Ecto neural progenitor cell (in vitro differentiated cells): ENCODE measurements at places on chromosomes 1 and 21.
A peak's percentile ranks its signal among the peaks of the same experiment; 100 is the strongest.

- DNase-seq: peak; percentile 47
These were observed 579.7 kb downstream of the PLA2G4A start for GRCh38 chr1:187408212-187409004.

DNA sequence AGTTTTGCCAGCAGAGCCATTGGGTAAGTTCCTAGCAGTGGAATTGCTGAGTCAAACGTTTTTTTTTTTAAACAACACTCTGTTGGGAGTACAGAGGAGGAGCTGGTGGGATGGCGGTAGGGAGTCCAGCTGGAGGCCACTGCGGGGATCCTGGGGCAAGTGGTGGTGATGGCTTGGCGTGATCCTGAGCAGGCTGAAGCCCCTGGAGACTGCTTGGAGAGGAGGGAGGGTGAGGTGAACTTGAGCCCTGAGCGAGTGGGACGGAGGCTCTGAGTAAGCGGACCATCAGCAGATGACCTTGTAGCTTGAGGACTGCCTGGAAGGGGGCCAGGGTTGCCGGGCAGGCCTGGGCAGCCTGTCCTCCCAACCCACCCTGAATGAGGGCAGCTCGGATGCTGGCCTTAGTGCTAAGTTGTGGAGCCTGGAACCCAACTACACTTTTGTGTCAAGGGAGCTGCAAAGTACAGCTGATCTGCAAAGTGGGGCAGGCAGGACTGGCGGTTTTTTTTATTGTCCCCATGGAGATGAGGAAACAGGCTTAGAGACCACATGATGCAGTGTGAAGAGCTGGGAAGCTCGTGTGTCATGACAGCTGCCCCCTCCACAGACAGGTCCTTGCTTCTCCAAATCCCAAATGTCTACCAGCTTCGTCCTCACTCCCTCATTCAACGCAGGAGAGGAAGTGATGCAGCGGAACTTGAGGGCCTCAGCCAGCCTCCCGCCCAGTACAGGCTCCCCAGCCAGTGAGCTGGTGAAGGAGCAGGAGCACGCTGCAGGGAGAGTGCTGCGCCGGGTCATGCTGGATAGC lies 20.2 kb downstream of the MRPL37 start:
- no peak for DNase-seq

- no peak for DNase-seq
These were observed 16.0 kb upstream of the LSS start for GRCh38 chr21:46244602-46245001.

DNA sequence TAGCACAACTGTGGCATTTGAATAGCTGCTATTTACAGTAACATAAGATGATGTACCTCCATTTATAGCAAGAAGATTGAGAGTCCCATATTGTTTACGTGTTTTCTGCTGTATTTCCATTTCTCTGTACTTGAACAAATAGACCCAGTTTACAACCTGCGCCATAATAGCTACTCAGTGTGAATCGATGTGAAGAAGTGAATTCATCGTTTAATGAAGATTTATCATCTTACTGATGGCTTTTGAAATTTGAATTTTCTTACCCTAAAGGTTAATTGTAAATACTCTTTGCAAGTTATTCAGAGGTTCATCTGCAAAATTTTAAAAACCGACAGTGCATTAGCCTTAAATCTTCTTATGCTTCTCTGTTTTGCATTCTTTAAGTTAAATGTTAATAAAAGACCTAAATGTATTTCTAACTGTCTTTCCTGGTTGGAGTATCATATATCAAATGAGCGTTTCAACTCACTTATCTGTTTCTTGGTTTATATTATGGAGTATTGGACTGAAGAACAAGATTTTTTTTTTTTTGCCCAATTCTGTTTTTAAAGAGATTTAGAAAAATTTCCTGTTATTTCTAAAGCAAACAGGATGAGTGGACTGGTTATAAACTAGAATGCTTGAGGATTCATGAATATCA lies 2.2 kb downstream of the MACO1 start:
- no peak for DNase-seq

DNA sequence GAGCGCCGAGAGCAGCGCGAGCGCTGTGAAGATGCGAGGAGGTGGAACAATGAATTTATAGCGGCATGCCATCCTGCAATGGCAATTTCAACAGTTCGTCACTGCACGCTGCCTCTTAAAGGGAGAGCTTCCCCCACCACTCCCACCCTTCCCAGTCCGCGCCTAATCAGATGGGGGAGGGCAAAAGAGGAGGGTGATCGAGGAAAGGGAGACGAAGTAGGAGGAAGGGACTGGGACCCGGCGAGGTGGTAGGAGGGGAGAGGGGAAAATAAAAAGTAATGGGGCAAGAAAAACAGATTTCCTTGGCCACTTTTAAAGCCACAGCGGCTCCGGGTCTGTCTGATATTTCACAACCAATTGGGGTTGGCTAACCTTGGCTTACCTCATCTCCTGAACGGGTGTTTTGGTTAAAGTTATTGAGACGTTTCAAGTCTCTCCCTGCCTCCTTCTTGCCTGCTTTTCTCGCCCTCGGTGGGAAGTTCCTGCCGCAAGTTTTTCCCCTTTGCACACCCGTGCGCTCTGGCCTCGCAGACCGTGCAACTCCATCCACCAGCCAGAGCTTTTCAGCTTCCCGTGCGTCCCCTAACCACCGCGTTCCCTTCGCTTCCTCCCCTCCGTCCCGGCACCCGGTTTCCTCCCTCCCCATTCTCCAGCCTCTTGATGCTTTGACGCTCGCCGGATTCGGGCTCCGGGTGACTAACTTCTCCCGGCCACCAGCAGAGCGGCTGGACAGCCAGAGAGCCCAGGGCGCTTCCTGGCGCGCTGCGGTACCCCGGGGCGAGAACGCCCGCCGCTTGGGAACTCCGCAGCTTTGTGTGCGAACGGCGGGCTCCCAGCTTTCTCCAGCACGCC lies at the start of gene ADAMTS5:
Gene ADAMTS5, minus strand, starts transcription at position 27 of the 852 bp plus-strand sequence. CDS start 697 bp downstream, outside the sequence.
- peak; percentile 69 for DNase-seq

- DNase-seq: no peak
These were observed 87.1 kb downstream of the GPR88 start for GRCh38 chr1:100624886-100625610.

DNA sequence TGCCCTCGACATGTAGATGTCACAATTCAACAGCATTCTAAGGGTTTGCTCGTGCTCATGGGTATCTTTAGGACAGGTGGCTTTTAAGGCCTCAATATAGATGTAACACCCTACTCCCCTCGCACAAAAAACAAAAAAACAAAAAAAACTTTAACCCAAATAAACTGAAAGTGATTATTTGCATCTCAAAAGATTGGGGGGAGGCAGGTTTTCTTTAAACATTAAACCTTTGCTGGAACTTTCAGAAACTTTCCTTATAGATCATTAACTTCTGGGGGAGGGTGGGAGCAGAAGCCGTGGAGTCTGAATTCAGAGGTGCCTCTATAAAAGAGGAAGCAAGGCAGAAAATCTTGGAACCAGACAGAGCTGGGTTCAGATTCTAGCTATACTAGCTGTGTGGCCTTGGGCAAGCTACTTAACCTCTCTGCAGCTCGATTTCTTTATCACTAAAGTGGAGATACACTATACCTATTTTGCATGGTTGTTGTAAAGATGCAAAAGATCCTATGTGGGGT lies 3.2 kb upstream of the KIAA1614 start:
- DNase-seq: no peak

GRCh38 chr1:4796161-4797015 lies 142.0 kb downstream of the AJAP1 start:
- no peak for DNase-seq

DNA sequence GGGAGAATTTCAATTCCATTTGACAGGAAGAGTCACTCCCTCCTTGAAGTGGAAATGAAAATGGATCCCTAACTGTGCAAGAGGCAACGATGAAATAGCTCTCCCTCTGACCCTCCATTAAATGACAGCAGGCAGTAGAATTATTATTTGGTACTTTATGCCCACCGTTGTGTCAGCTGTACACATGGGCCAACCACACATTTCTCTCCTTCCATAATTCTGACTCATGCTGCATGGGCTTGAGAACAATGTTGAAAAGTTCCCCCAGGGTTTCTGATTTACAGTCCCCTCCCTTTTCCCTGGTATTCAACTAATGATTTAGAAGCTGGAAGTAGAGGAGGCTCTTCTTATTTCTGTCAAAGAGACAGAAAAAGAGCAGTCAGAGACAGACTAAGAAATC lies 103.5 kb downstream of the RGS7 start:
- no peak for DNase-seq

DNA sequence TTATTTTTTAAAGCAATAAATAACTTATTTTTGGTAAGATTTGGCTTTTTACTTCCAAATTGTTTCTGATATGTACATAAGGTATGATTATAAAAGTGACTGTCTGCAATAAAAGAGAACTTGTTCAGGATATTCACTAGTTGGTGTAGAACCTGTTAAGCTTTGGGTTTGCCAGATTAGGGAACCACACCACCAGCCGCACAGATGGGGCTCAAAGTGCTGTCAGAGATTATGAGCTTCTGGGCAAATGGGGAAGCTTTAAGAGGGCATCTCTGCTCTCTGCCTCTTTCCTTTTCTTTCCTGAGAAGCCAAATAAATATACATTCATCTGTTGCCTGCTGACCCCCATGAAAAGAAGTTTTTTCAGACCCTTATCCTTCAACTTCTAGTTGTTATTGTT lies 25.4 kb downstream of the IVNS1ABP start:
- DNase-seq: no peak

- DNase-seq: no peak
These were observed 59.9 kb upstream of the CNTN2 start for GRCh38 chr1:204983136-204983535.

- no peak for DNase-seq
These were observed 1526.5 kb upstream of the TPTE start for GRCh38 chr21:8994640-8995511.

DNA sequence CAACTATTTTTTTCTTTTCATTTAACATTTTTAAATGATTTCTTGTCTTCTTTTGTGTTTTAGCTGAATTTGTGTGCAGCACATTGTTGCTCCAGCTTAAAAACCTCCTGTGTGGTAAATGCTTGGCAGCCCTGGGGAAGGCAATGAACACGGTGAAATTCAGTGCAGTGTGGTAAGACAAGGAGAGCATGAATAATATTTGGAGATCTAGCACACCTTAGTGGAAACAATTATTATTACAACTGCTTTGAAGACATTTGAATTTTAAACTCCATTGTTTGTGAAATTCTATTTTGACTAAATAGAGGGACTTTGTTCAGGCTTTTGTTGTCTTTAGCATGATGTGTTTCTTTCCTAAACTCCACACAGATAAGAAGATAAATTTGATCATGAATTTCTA lies 242.6 kb upstream of the CXADR start:
- no peak for DNase-seq

DNA sequence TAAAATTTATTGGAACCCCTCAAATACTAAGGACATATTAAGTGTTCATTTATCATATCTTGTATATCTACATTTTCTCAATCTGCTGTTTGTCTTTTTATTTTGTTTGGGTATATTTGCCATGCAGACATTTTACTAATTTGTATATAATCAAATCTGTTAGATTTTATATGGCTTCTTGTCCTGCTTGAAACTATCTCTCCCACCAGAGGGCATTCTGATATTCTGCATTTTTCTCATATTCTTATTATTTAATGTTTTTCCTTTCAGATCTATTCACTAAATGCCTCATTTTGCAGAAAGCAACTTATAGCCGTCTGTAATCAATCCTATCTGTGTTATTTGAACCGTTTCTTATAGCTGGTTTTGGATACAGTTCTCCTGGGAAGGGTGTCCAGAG lies 745.5 kb downstream of the LRRIQ3 start:
- no peak for DNase-seq

- DNase-seq: no peak
These were observed 3.0 kb downstream of the LRRC8D start for GRCh38 chr1:89823679-89824292.

- no peak for DNase-seq
These were observed 38.7 kb downstream of the GJA5 start for GRCh38 chr1:147721716-147722115.

- no peak for DNase-seq
These were observed 291.8 kb upstream of the CAMK1G start for GRCh38 chr1:209291715-209292114.

DNA sequence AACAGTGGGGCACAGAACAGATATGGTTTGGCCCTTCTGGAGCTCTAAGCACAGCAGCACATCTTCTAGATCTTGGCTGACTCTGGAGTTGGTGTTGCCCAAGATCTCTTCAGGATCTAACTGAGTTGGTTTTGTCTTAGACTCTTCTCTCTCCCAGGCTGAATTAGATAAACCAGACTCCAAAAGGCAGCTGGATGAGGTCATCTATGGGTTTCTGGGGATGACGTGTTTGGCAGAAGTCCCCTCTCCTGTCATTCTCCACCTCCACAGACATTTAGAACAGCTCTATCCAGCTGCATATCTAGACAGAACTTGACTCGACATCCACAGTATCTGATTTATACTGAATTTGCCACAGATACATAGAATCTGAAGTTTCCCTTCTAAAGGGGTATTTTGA lies 75.3 kb downstream of the ST6GALNAC5 start:
- DNase-seq: no peak

- DNase-seq: no peak
These were observed 88.5 kb upstream of the NEK7 start for GRCh38 chr1:198068285-198068684.

DNA sequence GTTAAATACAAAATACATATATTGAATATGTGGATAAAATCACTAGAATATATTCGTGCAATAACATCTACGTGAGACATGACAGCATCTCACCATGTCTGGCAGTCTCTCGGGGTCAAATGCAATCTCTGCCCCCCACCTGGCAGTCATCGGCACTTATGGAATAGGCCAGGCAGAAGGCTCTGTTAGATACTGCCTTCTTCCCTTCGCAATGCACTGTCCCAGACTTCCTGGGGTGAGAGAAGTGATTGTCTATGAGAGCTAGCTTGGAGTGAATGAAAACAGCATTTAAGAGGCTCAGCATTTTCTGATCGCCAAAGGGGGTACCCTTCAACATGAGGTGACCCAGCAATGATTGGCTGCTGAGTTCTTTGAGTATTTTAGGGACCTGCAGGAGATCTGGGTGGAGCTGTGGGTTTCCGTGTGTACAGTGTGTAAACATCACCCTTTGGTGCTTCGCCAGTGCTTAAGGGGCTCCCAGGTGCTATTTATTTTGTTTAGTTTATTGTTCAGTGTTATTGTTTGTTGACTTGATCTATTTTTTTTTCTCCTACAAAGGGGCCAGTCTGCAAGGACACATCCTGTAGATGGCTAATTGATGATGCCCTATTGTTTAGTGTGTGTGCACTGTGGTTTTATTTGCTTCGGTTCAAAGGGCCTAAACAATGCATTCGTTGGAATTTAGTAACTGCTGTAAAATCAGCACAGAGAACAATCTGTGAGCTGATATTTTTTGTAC lies 10.2 kb downstream of the ERG start:
- no peak for DNase-seq
